ENCODE measurements at places on chromosomes 3 and 15.

- DNase-seq: no peak
These were observed 37.3 kb downstream of the RFT1 start for GRCh38 chr3:53092942-53093341.

DNA sequence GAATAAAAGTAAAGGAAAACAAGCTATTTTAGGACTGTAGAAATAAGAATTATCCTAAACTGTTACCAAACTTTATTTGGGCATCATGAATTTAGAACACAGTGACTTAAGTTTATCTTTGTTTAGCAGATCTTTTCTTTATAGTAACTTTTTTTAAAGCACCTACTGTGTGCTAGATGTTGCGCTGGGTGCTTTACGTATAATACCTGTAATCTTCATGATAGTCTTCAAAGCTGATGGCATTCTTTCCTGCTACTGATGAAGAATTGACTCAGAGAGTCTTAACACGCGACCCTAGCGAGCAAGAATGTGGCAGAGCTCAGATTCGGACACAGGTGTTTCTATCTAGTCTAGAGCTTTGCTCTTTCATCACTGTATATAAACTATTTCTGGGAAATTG, 53.9 kb downstream of the CHD2 start:
- no peak for DNase-seq

GRCh38 chr15:58876306-58877106, 57.0 kb downstream of the SLTM start:
- DNase-seq: no peak

DNA sequence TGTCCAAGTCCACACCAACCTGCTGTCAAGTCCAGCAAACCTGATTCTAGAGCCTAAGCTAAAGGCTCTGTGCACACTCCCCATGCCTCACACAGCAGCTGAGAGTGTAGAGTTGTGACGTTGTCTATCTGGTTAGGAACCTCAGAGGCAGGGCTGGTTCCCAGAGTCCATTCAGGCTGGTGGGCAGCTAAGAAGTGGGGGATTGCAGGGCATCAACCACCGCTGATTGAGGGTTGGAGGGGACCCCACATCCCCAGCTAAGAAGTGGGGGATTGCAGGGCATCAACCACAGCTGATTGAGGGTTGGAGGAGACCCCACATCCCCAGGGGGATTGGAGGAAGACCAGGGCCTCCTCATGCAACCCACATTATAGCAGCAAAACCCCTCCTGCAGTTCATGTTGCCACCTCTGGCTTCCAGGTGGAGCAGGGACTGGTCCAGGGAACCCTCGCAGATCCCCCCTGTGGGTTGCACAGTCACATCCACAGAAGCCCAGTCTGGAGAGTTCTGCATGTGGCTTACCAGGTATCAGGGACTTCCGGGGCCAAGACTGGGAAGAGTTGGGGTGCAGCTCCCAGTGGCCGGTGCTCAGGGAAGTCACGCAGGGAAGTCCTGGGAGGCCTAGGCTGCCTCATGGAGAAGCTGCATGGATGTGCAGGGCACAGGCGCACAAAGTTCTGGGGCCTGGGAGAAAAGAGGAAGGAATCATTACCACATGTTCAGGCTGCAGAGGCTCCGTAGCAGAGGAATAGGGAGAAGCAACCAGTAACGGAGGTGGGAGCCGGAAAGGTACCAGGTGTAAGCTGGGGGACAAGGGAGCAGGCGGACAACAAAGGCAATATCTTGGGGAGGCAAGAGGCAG, 71.4 kb upstream of the PCSK6 start:
- no peak for DNase-seq

GRCh38 chr3:48289659-48290058, 43.8 kb downstream of the SPINK8 start:
- DNase-seq: no peak

- DNase-seq: no peak
These were observed 82.3 kb downstream of the SEMA5B start for GRCh38 chr3:122945230-122945629.

- no peak for DNase-seq
These were observed 233.9 kb upstream of the ZBTB20 start for GRCh38 chr3:115380883-115381572.

GRCh38 chr3:38651153-38651789, 1.8 kb upstream of the SCN5A start:
- DNase-seq: no peak

GRCh38 chr3:4271834-4272233, 31.3 kb upstream of the SETMAR start:
- peak; percentile 28 for DNase-seq

DNA sequence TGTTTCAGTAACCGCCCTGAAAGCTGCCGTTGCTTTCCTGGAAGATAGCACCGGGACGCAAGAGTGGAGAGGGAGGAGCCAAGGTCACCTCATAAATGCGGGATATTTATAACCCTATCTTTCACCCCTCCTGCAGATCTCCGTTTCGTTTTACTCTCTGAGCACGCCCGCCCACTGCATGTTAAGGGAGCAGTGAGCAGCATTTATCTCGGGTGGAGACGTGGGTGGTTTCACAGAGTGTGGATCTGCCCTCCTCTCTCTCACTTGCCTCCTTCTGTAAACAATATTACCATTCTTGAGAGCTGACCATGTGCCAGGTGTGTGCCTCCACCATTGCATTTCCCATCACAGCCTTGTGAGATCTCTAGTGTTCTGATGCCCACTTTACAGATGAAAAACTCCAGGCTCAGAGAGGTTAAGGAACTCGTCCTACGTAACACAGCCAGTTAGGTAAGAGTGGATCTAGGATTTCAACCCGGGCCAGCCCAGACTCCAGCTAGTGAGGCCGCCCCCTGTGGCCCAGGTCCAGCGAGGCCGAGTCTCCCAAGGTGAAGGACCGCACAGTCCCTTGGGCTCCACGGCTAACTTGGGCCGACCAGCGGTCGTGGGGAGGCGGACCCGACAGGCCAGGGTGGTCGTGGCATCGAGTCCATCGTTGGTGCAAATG, 16.9 kb upstream of the SEMA4B start:
- DNase-seq: peak; percentile 55

DNA sequence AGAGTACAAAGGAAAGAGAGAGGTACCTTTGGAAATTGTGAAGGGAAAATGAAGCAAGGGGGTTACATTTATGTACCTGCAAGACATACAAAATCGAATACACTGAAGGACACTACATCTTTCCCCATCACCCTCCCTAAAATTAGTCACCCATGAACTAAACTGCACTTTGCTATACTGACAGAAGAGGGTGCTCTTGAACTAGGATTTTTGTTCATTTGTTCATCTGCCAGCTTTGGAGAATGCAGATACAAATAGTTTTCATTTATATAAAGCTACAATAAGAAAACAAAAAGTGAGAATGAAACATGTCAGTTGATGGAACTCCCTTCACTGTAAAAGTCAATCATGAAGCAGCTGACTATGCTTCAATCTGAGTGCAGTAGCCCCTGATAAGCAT, 55.7 kb downstream of the PCCB start:
- DNase-seq: peak; percentile 36

DNA sequence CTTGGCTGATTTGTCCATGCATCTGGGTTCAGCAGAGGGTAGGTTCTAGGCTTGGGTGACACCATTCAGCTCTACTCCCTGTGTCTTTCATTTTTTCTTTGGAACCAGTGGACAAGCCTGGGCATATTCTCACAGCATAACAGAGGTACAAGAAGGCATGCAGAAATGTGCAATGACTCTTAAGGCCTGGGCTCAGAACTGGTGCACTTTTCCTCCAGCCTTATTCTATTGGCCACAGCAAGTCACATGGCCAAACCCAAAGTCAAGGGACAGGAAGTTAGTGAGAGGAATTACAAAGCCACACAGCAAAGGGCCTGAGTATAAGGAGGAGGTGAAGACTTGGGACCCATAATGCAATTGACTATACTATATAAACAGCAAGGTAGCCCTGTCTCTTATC, 200.9 kb upstream of the CTDSPL start:
- DNase-seq: no peak

DNA sequence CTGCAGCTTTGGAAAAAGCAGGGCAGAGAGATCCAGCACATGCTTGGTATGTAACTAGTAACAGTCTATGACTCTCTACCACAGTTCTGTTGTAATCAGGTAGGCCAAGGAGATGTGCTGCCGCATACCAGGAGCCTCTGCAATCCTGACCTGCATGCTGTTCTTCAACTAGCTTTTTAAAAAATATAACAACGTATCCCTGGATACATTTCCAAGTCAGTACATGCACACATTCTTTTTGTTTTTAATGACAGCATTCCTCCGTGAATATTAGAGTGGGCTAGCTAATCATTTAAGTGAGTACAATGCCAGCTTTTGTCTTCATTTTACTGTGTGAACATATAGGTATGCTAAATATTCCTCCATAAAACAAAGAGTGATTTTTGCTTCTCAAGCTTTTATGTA, 437.8 kb downstream of the RBMS3 start:
- no peak for DNase-seq

DNA sequence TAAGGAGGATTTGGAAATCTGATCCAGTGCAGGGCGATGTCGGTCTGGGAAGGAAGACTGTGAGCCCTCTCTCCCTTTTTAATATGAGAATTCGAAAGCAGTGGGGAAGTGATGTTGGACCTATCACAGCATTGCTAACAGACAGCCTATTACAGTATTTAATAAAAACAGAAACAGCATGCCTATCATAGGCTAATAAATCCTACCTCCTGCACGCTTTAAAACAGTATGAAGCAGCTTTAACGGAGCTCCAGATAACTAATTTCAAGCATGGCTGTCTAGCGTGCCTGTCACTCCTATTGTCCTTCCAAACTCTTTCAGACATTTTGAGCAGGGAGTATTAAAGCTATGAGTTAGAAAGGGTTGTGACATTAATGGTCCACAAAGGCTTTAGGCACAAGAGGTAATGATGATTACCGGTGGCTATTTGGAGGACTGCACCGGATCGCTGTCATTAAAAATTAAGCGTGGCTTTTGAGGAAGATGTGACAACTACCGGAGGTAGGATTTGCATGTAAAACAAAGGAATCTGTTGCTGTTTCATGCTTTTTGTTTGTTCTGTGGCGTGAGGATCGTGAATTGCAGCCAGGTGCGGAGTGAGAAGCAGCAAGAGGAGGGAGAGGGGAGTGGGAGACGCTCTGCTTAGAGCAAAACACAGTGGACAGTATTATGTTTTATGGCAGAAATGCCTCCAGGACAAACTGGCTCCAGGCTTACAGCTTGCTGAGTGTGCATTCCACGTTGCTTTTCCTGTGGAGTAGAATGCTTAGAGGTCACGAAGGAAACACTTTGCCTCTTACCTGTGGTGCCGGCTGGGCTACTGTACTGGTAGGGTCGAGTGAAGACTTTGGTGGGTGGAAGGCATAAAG, at the start of gene KCNMB2:
Gene KCNMB2, plus strand, starts transcription at position 226 of the 869 bp plus-strand sequence.
- peak; percentile 9 for DNase-seq

DNA sequence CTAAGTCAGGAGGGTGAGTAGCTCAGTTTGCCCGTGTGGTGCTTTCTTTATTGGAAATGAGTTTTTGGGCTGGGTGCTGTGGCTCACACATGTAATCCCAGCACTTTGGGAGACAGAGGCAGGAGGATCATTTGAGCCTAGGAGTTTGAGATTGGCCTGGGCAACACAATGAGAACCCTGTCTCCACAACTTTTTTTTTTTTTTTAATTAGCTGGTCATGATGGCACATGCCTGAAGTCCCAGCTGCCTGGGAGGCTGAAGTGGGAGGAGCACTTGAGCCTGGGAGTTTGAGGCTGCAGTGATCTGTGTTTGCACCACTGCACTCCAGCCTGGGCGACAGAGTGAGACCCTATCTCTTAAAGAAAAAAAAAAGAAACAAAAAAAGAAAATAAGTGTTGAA, 174.9 kb downstream of the NSMCE3 start:
- DNase-seq: no peak

DNA sequence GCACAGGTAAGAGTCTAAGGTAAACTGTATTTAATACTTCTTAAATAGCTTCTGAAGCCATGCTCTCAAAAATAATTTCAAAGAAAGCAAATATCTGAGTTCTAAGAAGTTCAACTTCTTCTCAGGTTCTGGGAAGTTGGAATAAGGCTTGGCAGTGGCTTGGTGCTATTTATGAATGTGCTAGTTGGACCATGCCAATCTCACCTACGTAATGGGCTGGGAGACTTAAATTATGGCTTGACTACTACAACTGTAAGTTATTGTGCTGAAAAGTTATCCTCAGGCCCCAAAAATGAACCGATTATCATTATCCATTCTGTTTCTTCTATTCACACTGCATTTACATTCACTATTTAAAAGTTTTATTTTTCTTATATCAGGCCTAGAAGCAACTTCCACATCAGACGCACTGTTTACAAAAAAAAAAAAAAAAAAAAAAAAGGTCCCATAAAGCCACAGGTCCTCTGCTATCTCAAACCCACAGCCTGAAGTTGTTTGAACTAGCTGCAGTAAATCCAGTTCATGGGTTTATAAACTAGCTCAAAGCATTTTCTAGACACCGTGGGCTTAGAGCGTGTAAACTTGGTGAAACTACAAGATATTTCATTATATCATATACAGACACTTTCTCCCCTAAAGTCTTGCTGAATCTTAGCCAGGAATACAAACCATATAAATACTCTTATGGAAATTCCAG, 3.4 kb downstream of the LRIG1 start:
- no peak for DNase-seq

- no peak for DNase-seq
These were observed 62.5 kb upstream of the GBE1 start for GRCh38 chr3:81823882-81824395.

GRCh38 chr3:127408684-127409420, 121.0 kb upstream of the PRR20G start:
- no peak for DNase-seq

- DNase-seq: no peak
These were observed 65.1 kb downstream of the NEK11 start for GRCh38 chr3:131091768-131092167.

GRCh38 chr3:174333640-174334039, 525.5 kb upstream of the NAALADL2 start:
- DNase-seq: no peak

DNA sequence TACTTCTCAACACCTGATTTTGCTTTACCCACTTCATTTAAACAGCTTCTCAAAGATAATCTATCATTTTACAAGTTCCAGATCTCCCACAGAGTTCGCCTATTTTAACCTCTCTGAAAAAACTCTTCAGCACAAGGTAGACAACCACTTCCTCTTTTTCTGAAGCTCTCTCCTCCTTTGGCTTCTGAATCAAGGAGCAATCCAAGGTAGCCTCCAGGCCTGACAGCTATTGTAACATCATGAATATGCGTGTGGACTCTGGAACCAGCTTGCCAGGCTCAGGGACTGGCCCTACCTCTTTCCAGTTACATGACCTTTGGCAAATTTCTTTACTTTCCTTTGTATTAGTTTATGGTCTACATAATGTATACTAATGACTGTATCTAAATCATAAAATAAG, 405.9 kb upstream of the ZNF385D start:
- no peak for DNase-seq

- DNase-seq: no peak
These were observed 49.3 kb downstream of the C3orf70 start for GRCh38 chr3:185103359-185104127.

GRCh38 chr15:48811325-48811958, 573 bp upstream of the CEP152 start:
- DNase-seq: no peak

GRCh38 chr15:65759441-65759840, 32.7 kb downstream of the DENND4A start:
- no peak for DNase-seq

- no peak for DNase-seq
These were observed 47.2 kb downstream of the CD86 start for GRCh38 chr3:122102191-122102935.

- no peak for DNase-seq
These were observed 86.5 kb upstream of the FAM98B start for GRCh38 chr15:38367476-38367875.
